A549 (cell line): ENCODE measurements at places on chromosomes 5 and 9.

DNA sequence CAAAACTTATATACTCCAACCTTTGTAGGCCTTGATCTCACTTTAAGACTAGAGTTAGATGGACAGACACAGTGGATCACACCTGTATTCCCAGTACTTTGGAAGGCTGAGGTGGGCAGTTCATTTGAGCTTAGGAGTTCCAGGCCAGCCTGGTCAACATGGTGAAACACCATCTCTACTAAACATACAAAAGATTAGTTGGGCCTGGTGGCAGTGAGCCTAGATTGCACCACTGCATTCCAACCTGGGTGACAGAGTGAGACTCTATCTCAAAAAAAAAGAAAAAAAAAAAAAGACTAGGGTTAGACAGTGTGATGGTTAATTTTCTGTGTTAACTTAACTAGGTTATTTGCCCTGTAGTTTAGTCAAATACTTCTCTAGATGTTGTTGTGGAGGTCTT lies 74.1 kb downstream of the CFAP95 start:
- no peak for DNase-seq

- DNase-seq: peak; percentile 93
These were observed at the start of gene WDR5 for GRCh38 chr9:134135343-134136117. Gene WDR5 (plus strand): TSS chr9:134136082. CDS start chr9:134139878, 3,796 bp downstream.

- DNase-seq: peak; percentile 58
These were observed 63.5 kb downstream of the ZNF474 start for GRCh38 chr5:122192497-122193496.

DNA sequence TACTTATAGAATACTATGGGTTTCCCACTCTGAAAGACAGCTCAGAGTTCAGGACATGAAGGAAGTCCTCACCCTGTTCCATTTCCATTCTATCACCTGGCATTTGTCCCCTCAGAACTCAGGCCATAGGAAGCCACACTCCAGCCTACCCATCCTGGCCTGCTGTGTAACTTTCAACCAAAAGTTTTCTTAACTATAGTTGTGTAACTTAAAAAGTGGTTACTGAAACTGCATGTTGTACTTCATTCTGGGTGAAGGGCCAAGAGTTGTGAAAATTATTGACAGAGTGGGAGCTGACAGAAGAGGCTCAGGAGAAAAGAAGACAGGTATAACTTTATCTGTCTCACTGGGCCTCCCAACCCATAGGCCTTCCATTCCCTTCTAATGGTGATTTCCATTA lies 212.5 kb downstream of the RAB3C start:
- DNase-seq: no peak

- DNase-seq: no peak
These were observed 187.3 kb downstream of the MAPKAP1 start for GRCh38 chr9:125519734-125520133.

DNA sequence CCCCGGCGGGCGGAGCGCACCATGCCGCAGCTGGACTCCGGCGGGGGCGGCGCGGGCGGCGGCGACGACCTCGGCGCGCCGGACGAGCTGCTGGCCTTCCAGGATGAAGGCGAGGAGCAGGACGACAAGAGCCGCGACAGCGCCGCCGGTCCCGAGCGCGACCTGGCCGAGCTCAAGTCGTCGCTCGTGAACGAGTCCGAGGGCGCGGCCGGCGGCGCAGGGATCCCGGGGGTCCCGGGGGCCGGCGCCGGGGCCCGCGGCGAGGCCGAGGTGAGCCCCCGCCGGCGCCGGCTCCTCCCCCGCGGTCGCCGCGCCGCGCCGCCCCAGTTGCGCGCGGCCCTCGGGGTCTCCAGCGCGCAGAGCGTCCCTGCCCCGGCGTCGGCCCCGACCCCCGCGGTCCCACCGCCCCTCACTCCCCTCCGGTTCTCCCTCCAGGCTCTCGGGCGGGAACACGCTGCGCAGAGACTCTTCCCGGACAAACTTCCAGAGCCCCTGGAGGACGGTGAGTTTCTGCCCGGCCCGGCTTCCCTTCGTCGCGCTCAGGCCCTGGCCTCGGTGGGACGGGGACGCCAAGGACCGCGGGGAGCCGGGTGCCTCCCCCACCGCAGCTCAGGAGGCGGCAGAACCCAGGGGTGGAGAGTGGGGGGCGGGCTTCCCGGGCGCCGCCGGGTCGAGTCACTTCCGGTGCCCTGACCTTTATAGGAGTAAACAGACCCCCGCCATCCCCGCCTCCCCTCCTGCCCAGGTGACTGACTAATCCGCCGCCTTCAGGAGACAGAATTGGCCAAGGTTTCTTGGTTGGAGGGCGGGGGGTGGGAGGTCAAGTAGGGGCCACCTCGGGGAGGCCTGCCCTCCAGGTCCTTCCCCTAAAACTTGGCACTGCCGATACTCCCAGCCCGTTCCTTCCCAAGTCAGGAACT lies 665 bp downstream of the TCF7 start:
- DNase-seq: no peak

GRCh38 chr5:156186760-156187159 lies 140.2 kb upstream of the SGCD start:
- peak; percentile 34 for DNase-seq

DNA sequence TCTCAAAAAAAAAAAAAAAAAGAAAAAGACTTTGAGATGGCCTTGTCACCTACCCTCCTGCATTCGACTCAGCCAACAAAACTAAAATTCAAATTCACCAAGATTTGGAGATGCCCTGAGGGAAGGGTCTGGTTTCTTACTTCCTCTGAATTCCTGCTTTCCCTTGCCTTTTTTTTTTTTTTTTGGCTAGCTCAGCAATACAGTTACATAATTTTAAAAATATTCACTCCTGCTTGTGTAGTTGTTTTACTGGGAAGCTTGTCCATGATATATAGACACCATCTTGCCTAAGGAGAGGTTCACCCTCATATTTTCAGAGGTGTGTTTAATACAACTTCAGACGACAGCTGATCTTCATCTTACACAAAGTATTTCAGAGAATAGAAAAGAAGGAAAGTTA lies 21.3 kb upstream of the SERINC5 start:
- no peak for DNase-seq
